CD4-positive, CD25-positive, alpha-beta regulatory T cell (primary cell): ENCODE measurements at places on chromosomes 2 and 18. TPM values are rescaled to one million over a fixed set of nuclear protein-coding genes. Genes with fewer than 3 reads are reported as not detected.
A peak's percentile ranks its signal among the peaks of the same experiment; 100 is the strongest.

The C2orf15 gene
- polyA plus RNA-seq, result 3.7 TPM

The CAPN14 gene
- 0.10 TPM for polyA plus RNA-seq

The TUBA4B gene
- polyA plus RNA-seq, result not detected

The MAIP1 gene
- 21.5 TPM for polyA plus RNA-seq

GRCh38 chr18:22471546-22472131 lies 53.9 kb upstream of the CTAGE1 start:
- DNase-seq, result no peak

DNA sequence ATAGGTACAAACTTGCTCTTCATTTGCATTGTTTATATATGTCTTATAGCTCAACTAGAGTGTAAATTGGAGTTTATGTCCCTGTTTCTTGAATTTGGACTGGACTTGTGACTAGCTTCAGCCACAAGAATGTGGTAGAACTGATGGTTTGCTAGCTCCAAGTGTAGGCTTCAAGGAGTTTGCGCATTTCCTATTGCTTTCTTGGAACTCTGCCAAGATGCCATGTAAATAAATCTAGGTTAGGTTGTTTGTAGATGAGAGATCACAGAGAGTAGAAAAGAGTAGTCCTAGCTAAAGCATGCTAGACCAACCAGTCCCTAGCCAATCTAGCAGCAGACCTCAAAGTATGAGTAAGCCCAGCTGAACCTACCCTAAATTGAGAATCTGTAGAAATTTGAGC lies 183.0 kb upstream of the CYP26B1 start:
- no peak for DNase-seq

DNA sequence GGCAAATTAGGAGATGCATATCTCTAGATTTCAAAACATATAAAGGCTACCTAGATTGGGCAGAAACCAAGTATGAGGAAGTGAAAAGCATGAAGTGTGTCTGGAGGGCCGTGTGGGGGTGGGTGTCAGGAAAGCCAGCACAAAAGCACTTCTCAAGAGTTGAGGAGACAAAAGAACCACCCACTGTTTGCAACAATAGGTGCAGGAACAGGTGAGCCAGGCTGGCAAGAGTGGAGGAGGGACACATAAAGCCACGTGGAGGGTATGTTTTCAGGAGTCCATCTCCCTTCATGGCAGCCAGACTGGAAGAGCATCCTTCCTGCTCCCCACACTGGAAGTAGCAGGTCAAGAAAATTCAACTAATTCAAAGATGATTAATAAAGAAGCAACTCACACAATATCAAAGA lies 96.4 kb downstream of the CERS6 start:
- no peak for DNase-seq

GRCh38 chr2:10202131-10202665 lies 79.7 kb downstream of the RRM2 start:
- no peak for DNase-seq

DNA sequence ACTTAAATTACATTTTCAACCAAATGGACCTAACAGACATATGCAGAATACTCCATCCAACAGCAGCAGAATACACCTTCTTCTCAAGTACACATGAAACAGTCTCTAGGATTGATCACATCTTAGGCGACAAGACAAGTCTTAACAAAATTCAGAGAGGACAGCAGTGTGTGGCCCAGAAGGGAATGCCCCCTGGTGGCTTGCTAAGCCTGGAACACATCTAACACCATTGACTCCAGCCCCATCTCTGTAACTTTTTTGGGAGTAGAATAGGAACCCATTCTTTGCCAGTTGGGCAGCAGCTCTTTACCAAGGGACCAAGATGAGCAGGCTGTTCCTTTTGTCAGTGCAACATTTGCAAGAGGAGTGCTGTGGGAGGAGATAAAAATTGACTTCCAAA lies 249.9 kb downstream of the PLCL1 start:
- peak; percentile 25 for DNase-seq

- DNase-seq, result peak; percentile 75
Observed at GRCh38 chr2:157901325-157901724, 25.2 kb upstream of the ACVR1 start.
